Cerebellar nuclear complex (tissue), 1 donor: ENCODE measurements at places on chromosomes 2 and 18.

DNA sequence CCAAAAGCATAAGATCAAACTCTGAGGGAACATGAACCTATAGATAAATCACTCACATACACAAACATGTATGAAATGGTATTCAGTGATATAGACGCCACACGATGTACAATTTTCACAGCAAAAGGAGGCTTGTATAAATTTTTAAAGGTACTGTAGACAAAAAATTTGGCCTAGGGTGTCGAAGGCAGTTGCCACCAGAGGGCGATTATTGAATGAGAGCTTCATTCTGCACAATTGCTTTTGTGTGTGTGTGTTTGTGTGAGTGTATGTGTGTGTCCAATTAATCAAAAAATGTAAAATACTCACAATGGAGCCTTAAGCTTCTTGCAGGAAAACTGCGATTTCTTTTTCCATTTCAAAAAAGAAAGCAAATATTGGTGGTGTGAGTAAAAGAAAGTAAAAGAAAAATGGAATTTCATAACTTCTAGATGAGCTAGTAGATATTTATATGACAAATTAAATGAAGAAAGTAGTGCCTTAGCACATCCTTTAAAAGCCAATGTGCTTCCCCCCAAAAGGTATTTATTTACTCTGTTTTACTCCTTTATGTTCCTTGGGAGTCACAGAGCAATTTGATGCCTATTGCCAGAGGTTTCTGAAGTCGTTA, 800.1 kb downstream of the SATB2 start:
- DNase-seq: no peak

- DNase-seq: no peak
Measured at GRCh38 chr2:191427031-191427430, 181.8 kb downstream of the MYO1B start.

DNA sequence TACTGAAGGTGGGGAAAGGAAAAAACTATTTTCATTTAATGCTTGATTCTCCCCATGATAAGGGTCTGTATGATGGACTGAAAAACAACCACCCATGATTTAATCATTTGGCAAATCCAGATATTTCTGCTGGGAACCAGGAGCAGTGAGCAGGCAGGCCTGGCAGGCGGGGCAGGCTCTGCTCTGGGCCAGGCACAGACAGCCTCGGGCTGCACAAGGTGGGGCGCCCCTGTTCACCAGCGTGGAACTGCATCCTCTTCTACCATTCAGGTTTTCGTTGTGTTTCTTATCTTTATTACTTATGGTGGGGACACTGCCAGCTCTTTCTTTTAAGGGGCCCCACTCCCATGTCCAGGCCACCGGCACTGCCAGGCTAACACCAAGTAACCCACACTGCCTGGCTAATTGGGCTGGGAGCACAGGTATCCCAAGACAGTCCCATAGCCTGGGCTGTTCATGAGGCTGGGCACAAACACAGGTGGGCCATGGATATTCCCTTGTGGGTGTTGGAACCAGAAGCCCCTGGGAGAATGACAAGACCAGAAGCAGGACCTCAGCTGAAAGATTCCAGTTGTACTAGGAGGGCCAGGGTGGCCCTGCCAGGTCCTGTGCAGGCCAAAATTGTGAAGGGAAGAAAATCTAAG, 57.1 kb upstream of the RALBP1 start:
- DNase-seq: no peak

DNA sequence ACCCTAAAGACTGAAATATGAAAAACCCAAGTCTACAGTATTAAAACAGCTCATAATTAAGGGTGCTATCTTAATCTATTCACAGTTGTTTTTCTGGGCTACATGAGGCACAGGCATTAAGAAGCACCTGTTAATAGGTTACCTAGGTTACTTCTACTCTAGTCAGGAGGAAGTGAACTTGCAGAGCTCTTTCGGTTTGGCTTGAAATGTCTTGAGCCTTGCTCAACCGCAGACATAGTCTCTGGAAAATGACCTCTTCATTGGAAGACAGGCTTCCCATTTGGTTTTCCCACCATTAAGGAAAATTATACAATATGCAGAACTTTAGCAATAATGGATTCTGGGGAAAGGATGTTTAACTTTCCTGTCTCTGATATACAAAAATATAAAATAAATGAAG, 142.3 kb upstream of the KCNJ3 start:
- DNase-seq: no peak

DNA sequence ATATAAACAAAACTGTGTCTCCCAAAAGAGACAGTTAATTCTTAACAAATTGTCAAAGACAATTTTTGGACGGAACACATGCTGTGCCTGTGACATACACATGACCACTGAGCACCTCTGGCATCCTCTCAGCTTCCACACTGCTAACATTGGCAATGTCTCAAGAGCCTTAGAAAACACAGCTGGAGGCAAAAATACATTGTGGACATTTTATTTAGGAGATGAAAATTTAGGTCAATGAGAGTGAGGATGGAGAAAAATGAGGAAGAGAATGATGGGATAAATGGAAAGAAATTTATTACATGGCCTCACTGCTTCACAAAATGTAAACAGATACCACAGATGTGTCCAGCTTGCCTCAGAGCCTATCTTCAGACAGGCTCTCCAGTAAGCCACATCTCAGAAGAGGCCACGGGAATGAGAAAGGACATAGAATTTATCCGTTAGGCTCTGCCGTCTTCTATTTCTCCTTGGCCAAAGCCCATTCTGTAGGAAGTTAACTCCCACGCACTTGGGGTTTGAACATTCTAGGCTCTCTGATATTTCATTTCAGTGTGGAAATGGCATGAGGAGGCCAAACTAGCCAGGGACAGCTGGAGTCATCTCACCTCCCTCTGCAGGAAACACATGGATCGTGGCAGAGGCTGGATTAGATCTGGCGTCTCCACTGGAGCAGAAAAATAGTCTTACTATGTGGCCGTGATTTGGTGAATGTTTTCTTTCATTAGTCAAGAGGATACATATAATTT, 519.4 kb upstream of the DSEL start:
- no peak for DNase-seq

GRCh38 chr2:33337385-33337960, 139.0 kb upstream of the RASGRP3 start:
- no peak for DNase-seq

DNA sequence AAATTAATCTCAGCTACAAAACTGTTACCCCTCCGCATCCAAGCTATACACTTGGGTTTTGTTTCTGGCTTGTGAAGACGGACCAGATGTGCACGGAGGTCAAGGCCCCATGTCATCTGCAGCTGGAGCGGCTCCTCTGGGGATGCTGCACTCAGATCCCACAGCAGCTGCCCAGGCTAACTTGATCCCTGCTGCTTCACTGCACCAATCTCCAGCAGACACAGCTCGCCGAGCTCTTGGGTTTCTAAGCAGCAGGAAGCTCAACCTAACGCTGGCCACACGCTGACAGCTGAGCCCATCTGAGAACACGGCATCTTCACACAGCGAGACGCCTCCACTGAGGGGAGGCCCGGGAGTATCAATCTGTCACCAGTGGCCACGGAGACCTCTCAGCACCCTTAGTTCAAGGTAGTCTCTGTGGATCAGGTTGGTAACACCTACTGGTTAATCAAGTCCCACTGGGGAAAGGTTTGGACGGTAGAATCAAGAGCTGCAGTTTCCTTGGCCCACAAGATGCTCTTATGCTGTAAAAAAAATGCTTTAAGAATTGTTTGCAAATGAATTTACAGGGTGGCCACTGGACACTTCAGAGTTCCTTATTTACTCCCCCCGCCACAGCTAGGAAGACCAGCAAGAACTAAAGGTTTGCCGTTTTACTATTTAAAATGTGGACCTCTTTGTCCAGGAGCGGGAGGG, 67.5 kb downstream of the EMILIN2 start:
- DNase-seq: no peak

DNA sequence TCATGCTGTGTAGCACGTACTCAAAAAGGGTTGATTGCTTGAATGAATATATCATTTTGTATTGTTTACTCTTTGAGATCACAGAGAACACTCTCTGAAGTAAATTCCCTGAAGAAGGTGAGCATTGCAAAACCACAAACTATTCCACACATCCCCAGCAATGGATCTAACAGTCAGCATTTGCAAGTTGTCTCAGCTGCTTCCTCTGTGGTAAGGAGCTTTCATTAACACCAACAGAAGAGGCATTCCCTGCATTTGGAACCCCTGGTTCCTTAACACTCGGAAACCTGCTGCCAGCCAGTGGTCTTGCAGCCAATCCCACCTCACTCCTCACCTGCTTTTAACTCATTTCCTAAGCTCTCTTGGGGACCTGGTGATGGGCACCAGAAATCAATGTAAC, 108.4 kb downstream of the IRS1 start:
- no peak for DNase-seq

DNA sequence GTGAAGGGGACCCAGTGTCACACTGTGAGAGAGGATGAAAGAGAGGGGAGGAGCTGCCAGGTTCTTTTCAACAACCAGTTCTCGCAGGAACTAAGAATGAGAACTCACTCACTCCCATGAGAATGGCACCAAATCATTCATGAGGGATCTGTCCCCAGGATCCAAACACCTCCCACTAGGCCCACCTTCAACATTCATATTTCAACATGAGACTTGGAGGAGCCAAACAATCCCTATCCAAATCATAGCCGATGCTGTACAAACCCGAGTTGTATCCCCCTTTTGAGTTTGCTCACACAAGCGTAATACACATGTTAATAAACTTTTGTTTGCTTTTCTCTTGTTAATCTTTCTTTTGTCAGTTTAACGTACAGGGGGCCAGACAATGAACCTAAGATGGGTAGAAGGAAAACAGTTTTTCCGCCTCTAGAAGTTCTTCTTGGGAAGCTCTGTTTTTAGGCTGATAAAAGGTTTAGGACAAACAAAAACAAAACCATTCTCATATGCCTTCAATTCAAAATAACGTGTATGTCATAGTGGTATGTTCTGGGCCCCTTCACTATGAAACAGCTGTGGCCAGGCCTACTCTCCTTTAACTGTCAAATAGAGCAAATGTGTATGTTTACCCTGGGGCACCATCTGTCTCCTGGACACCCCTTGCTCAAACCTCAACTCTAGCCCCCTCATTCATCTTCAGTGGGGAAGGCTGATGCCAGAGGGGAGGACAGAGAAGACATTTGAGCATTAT, 9.1 kb upstream of the TMEM37 start:
- no peak for DNase-seq

GRCh38 chr2:145086910-145087309, 567.0 kb upstream of the ZEB2 start:
- DNase-seq: no peak

DNA sequence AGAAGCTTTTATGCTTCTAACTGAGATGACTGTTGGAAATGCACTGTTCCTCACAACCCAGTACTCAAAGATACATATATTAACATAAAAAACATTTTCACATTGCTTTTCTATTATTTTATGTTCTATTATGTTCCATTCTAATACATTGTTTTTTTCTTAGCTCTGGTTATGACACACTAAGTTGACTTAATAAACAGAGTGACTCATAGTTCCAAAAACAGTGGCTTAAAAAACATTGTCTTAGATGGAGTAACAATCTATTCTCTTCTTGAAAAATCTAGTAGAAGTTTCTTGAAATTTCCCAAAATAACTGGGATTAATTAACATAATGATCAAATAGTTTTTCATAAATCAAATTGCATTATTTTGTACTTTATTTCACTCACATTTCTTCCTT, 328.2 kb upstream of the LRATD1 start:
- no peak for DNase-seq

GRCh38 chr2:70041663-70042062, 45.6 kb upstream of the PCBP1 start:
- DNase-seq: no peak

DNA sequence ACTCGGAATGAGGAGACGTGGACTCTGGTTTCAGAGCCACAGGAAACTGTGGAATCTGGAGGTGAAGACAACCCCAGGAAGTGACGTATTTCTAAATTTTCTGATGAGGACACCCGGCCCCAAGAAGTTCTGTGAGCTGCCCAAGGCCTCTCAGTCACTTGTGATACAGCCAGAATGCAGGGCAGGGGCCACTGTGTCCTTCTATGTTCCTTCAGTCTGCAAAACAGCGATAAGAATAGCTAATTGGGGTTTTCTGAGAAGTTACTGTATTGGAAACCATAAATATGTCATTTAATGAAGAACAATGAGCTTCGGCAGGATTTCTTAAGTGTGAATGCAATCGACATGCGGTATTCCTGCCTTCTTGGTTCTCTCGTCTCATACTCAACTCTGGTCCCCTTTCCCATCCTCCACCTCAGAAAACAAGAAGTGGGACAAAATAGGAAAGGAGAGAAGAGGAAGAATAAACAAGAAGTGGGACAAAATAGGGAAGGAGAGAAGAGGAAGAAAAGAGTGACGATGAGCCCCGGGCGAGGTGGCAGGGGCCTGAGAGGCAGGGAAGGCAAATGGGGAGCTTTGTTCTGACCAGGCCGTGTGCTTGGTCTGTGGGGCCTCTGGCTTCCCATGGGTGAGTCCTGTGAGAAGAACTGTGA, 282.0 kb upstream of the REV1 start:
- no peak for DNase-seq

- DNase-seq: no peak
Measured at GRCh38 chr2:141348481-141348880, 782.3 kb downstream of the LRP1B start.

- DNase-seq: no peak
Measured at GRCh38 chr2:86305195-86305914, 32.1 kb downstream of the REEP1 start.

GRCh38 chr18:13517369-13517768, 209.0 kb downstream of the FAM210A start:
- DNase-seq: no peak

- no peak for DNase-seq
Measured at GRCh38 chr2:134191835-134192234, 62.0 kb upstream of the MGAT5 start.

DNA sequence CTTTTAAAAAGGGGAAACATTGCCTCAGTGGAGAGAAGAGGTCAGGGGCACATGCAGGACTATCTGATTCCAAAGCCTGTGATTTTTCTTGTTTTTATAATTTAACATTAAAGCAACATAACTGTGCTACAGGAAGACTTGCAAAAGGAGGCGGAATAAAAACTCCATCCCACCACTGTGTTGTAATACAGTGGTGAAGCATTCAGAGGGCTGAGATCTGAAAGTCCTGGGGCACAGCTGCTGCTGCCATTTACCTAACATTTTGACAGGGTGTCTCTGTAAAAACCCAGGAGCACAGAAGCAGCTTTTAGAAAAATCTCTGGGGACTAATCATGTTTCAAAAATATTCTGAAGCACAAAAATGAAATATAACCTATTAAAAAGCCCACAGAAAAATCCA, 97.6 kb downstream of the GRB14 start:
- DNase-seq: no peak

- no peak for DNase-seq
Measured at GRCh38 chr2:22798386-22798785, 586.6 kb upstream of the KLHL29 start.

- DNase-seq: no peak
Measured at GRCh38 chr18:35827903-35828275, 144.6 kb upstream of the RMP24 start.

- no peak for DNase-seq
Measured at GRCh38 chr2:46286715-46287114, 10.5 kb upstream of the EPAS1 start.

- DNase-seq: no peak
Measured at GRCh38 chr2:162002623-162003235, 71.3 kb downstream of the DPP4 start.

- no peak for DNase-seq
Measured at GRCh38 chr2:17249249-17249648, 269.0 kb downstream of the RAD51AP2 start.
